ENCODE measurements at places on chromosomes 1 and 21. TPM values are rescaled to one million over a fixed set of nuclear protein-coding genes. Genes with fewer than 3 reads are reported as not detected.

The RHBDL2 gene
- 0.91 TPM for total RNA-seq

The GNAT2 gene
- total RNA-seq = 0.33 TPM

The DNAJC6 gene
- total RNA-seq = 6.8 TPM

The CAMK1G gene
- total RNA-seq = 0.23 TPM

The NKAIN1 gene
- total RNA-seq = 0.26 TPM

The OLIG1 gene
- total RNA-seq = not detected

The KIRREL1 gene
- 244 TPM for total RNA-seq

The CNR2 gene
- not detected for total RNA-seq

The PLA2G5 gene
- 0.52 TPM for total RNA-seq

The MAP10 gene
- total RNA-seq = 0.85 TPM

The RIPPLY3 gene
- not detected for total RNA-seq

The ZBTB21 gene
- 8.2 TPM for total RNA-seq

The AMY2A gene
- not detected for total RNA-seq

The LIN28A gene
- not detected for total RNA-seq

The OR2M5 gene
- not detected for total RNA-seq

The TFF2 gene
- total RNA-seq = not detected

The NMNAT2 gene
- 2.3 TPM for total RNA-seq

The LRRC38 gene
- not detected for total RNA-seq

The CSMD2 gene
- total RNA-seq = 14.4 TPM

The C1orf56 gene
- total RNA-seq = 2.7 TPM

The SRSF10 gene
- 60.0 TPM for total RNA-seq

The GBP2 gene
- 24.2 TPM for total RNA-seq

The OR2G6 gene
- total RNA-seq = not detected

The GON4L gene
- total RNA-seq = 34.3 TPM

The ARHGAP29 gene
- 56.6 TPM for total RNA-seq

The MAP1LC3C gene
- 0.13 TPM for total RNA-seq

The SLC5A9 gene
- not detected for total RNA-seq

The OVAAL gene
- not detected for total RNA-seq

The ZNF683 gene
- not detected for total RNA-seq

The FH gene
- 62.6 TPM for total RNA-seq

The HSD3B1 gene
- total RNA-seq = not detected

The ANKRD35 gene
- 1.8 TPM for total RNA-seq

The REN gene
- not detected for total RNA-seq

The RASAL2 gene
- total RNA-seq = 27.2 TPM

The CD244 gene
- not detected for total RNA-seq

The FOXD2 gene
- total RNA-seq = 0.10 TPM

The NLRP3 gene
- 0.33 TPM for total RNA-seq

The SPRR4 gene
- not detected for total RNA-seq

The BCAN gene
- total RNA-seq = not detected

The CA14 gene
- not detected for total RNA-seq

The LCE2B gene
- total RNA-seq = not detected

The NR0B2 gene
- total RNA-seq = not detected

The PADI4 gene
- total RNA-seq = not detected

The LGALS8 gene
- total RNA-seq = 103 TPM

The BACE2 gene
- 120 TPM for total RNA-seq

The CNTN2 gene
- not detected for total RNA-seq

The SPRR2F gene
- total RNA-seq = not detected

The EPHA10 gene
- not detected for total RNA-seq

The CYP4Z1 gene
- total RNA-seq = not detected

The KRTAP6-1 gene
- not detected for total RNA-seq

The ADCY10 gene
- under 0.01 TPM for total RNA-seq

The DRAXIN gene
- total RNA-seq = 0.72 TPM

The CHIT1 gene
- total RNA-seq = 0.13 TPM

The PRDM16 gene
- total RNA-seq = 11.6 TPM

The ATP5PB gene
- total RNA-seq = 209 TPM

The HSF2BP gene
- total RNA-seq = 2.8 TPM

The CFHR1 gene
- 1.6 TPM for total RNA-seq

The OLFML3 gene
- total RNA-seq = 24.8 TPM

The LMOD1 gene
- 22.2 TPM for total RNA-seq

The RGS18 gene
- 0.07 TPM for total RNA-seq
